ENCODE measurements at places on chromosomes 3 and 15. TPM values are rescaled to one million over a fixed set of nuclear protein-coding genes. Genes with fewer than 3 reads are reported as not detected.

The COLQ gene
- total RNA-seq: 2.8 TPM

The CLDN18 gene
- total RNA-seq: not detected

DNA sequence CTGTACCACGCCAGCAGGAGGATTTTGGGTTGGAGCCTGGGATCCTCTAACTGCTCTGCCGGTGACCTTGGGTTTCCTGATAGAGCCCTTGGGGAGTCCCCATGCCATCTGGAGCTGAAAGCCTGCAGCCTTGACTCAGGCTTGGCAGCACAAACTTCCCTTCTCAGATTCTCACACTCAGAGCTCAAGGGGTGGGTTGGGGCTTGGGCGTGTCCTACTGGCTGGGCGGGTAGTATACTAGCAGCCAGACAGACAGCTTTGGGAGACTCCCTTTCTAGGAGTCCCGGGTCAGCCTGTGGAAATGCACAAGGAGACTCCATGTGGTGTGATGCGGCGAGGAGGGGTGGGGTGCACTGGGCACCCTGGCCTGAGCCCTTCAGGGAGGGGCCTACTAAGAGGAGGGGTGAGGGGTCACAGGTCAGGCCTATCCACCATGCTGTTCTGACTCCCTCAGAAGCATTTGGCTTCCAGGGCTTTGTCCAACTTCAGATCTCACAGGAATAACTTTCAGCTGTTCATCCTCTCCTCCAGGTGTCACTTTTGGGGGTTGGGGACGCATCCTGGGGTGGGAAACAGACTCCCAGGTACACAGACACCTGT lies 21.6 kb upstream of the PLXNA1 start:
- H3K36me3 ChIP-seq: no peaks in the 10 kb centered on the region
- no peaks in the 10 kb centered on the region for H3K27me3 ChIP-seq
- no peak overlapping the region for H3K27ac ChIP-seq
- H3K4me3 ChIP-seq: no peak overlapping the region
- peaks cover 19% of the 10 kb centered on the region for H3K4me1 ChIP-seq

GRCh38 chr3:56593455-56594158 lies 36.6 kb downstream of the CCDC66 start:
- H3K27ac ChIP-seq: no peak overlapping the region
- H3K4me1 ChIP-seq: peaks cover 10% of the 10 kb centered on the region
- DNase-seq: no peak
- no peak overlapping the region for H3K4me3 ChIP-seq
- H3K27me3 ChIP-seq: no peaks in the 10 kb centered on the region

- H3K4me3 ChIP-seq: no peak overlapping the region
- H3K4me1 ChIP-seq: no peaks in the 10 kb centered on the region
- H3K27ac ChIP-seq: peak overlapping the region; percentile 91
- no peaks in the 10 kb centered on the region for H3K27me3 ChIP-seq
These were observed 110.1 kb upstream of the PLXNA1 start for GRCh38 chr3:126872701-126873342.

DNA sequence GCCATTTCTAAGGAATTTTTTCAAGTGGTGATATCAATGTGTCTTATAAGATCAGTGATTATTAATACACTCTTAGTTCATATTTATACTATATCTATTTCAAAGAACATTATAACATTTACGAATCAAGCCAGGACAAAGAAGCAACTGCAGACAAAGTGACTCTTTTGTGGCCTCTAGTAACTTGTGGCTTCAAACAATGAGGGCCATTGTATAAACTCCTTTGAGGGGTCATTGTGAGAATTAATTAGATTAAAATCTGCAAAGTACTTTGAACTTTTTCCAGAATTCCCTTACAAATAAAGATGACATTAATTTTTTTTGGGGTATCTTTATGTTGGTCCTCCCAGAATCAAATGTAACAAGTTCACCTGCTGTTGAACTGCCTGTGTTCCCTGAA lies 12.3 kb upstream of the SLC30A4 start:
- H3K27me3 ChIP-seq: peaks cover under 1% of the 10 kb centered on the region
- H3K36me3 ChIP-seq: no peaks in the 10 kb centered on the region
- peaks cover 17% of the 10 kb centered on the region for H3K4me1 ChIP-seq
- no peak overlapping the region for H3K4me3 ChIP-seq
- no peak overlapping the region for H3K27ac ChIP-seq

- no peaks in the 10 kb centered on the region for H3K4me1 ChIP-seq
- DNase-seq: no peak
- no peaks in the 10 kb centered on the region for H3K36me3 ChIP-seq
These were observed 297.9 kb downstream of the EDEM1 start for GRCh38 chr3:5485427-5485826.

Measured in neural crest cell (in vitro differentiated cells).